ENCODE measurements at places on chromosomes 6 and 20.

DNA sequence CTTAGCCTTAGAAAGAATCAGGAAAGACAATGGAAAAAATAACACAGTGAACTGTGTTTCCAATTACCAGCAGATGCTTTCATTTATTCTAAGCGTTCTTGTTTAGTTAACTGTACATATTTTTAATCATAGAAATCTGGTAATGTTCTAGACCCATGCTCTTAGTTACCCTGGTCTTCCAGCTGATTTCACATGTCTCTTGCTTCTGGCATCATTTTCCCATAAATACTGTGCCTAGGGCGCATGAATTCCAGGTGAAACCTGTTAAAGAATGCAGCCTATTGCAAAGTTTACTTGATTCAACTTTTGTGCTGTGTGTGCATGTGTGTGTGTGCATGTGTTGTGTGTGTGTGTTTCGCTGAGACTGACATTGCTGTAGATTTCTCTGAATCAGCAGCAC is 178.6 kb downstream of the PDE7B start:
- no peak for DNase-seq

- no peak for DNase-seq
Measured at GRCh38 chr6:44190715-44191114, 26.0 kb upstream of the MYMX start.

DNA sequence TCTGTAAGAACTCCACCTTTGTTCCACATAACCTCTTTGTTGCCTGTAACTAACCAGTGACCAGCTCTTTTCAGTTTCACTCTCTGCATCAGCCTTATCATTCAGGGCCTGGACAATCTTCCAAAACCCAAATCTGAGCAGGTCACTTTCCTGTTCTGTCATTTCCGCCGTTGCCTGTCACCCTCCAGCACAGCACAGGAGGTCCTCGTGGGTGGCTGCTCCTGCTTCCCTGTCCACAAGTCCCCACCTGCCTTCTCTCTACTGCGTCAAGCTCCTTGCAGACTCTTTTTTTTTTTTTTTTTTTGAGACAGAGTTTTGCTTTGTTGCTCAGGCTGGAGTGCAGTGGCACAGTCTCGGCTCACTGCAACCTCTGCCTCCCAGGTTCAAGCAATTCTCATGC is 73.9 kb downstream of the MTHFD1L start:
- no peak for DNase-seq

DNA sequence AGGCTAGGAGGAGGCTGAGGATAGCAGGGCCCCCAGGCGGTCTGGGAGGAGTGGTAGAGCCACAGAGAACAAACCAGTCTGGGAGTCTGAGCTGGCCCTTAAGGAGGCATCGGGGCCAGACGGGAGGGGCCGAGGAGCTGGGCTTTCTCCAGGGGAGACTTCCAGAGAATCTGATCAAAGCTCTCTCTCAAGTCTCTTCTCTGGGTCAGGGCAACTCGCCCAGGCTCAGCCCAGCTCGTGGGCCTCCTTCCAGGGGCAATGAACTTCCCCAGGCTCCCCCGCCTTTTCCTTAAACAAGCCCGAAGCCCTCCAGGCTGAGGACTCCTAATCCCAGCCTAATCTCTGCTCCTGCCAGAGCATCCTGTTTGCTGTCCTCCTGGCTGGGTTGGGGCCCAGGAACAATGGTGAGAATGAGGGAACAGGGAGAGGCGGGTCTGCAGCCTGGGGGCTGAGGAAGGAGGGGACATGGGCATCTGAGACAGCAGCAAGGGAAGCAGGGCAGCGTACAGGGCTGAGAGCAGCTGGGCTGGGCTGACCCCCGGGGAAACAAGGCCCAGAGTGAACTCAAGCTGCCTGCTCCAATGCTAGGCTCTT is 173.6 kb downstream of the ANKRD60 start:
- peak; percentile 86 for DNase-seq

- no peak for DNase-seq
Measured at GRCh38 chr20:20752712-20753111, 40.3 kb upstream of the RALGAPA2 start.

DNA sequence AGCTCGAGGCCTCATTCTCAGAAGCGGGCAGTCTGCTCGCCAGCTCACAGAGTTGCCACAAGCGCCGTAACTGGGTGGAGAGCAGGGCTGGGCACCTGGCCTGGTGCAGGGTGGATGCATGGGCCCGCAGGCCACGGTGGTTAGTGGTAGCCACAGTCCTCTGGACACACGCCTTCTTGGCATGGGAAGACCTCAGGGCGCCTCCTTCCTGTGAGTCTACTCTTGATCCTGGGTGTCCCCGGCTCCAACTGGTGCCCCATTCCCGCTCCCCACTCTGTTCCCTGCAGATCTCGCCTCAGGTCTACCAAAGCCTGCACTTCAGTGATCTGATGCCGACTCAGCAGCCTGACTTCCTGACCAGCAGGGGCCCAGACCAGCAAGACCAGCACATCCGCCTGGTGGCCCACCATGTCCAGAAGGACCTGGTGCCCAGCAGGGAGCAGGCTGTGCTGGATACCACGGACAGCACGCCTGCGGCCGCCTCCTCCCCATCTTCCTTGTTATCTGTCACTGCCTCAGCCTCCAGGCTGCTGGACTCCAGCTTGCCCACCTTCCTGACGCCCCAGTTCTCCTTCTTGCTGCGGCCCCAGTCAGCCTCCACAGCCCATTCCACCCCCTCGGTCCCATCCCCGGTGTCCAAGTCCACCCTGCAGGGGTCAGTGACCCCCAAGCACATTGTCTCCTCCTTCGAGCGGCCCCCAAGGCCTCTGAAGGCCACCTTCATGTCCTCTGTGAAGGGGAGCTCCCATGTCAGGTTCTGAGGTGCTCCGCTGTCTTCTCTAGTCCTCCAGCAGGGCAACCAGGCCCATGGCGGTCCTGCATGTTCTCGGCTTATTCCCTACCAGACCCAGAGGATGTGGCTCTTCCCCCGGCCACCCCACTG is 43.1 kb downstream of the SUN5 start:
- no peak for DNase-seq

GRCh38 chr20:20342066-20342465 is 25.8 kb upstream of the INSM1 start:
- no peak for DNase-seq

DNA sequence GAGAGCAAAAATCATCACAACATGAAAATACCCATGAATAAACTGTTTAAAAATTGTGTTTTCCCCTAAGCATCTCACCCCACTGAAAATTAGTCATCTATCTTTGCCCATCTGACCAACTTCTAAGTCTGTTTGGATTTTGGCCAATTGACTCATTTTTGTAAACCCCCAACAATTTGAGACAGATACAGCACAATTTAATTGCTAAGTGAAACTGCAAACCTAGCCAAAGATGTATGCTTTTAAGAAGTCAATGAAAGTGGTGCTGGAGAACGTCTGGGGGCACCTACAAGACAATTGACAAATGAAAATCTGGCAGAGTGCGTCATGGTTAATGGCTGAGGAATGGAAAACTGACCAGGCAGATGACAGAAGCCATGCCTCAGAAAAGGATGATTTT is 30.9 kb upstream of the SLC24A3 start:
- no peak for DNase-seq

DNA sequence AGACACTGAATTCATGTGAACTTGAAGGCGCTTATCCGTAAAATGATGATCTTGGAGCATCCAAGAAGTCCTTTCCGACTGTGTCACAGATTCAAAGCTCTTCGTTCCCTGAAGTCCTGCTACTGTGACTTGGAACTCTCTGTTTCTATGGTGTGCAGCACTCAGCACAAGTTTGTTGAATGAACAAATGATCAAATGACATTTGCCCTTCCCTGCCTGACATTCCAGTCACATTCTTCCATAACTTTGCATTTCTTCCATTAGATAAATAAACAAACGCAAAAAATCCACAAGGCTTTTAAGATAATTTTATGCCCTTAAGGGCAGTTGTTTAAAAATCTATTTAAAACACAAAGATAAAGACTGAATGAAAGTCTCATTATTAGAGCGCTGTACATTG is 39.9 kb downstream of the SGK1 start:
- DNase-seq: no peak

DNA sequence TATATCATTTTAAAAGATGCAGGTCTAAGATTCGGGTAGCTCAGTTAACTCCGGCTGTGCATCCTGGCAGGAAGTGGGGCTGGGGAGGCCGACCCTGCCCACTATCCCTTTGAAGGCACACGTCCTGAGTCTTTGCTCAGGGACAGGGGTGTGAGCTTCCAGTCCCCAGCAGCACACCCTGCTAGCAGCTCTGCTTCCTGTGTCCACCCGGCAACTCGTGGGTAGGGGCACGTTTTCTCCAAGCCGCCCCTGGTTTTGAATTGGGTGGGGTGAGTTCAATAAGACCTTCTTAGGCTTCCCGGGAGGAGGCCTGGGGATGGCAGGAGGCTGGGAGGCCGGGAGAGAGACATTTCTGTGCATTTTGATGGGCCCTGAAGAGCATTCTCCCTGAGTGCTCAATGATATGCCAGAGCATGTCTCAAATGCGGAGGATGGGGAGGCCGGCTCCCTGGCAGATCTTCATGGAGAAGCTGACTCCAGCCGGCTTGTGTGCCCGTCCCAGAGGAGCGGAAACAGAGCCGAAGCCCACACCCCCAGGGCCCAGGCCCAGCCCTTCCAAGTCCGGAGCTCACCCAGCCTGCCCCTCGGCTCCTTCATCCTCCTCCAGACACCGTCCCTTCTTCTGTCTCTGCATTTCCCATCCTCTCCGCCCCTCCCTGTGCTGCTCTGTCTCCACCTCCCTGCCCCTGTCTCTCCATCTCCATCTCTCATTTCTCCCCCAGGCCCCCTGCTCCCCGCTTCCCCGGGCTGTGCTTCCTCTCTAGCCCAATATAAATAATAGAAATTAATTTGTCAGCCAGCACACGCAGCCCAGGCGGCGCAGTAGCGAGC is 36.3 kb upstream of the ZFAND3 start:
- DNase-seq: peak; percentile 45

DNA sequence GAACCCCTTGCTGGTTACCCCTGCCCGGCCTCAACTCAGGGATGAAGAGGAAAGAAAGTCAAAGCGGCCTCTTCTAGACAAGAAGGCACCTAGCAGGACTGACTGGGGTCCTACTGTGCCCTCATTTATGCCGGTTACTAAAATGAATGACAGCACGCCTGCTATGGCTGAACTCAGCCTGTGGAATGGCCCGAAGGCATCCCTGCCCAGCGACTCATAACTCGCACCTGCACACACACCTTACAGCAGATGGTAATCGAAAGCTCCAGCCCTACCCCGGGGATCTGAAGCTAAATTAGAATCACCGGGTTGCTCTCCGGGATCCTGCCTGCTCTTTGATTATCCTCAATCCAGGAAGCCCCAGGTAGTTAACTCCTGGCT is 747 bp upstream of the TXNDC5 start:
- DNase-seq: no peak

DNA sequence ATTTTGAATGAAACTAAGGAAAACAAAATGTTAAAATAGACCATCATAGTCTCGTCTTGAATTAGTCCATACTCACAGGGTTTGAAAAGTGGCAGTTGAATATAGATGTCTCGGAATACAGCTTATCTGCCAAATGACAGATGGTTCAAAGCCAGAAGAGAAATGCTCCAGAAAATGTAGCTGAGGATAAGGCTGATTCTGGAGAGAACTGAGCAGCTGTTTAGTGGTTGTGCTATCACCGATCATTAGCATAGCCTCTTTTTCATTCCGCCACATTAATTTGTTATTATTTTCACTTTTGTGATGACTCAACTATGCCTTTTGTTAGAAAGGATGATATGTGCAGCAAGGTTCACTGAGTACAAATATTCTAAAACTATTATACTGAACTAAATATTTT is 390.2 kb upstream of the MAN1A1 start:
- DNase-seq: no peak
